ENCODE measurements at places on chromosomes 16 and 17. TPM values are rescaled to one million over a fixed set of nuclear protein-coding genes. Genes with fewer than 3 reads are reported as not detected.
A peak's percentile ranks its signal among the peaks of the same experiment; 100 is the strongest.

DNA sequence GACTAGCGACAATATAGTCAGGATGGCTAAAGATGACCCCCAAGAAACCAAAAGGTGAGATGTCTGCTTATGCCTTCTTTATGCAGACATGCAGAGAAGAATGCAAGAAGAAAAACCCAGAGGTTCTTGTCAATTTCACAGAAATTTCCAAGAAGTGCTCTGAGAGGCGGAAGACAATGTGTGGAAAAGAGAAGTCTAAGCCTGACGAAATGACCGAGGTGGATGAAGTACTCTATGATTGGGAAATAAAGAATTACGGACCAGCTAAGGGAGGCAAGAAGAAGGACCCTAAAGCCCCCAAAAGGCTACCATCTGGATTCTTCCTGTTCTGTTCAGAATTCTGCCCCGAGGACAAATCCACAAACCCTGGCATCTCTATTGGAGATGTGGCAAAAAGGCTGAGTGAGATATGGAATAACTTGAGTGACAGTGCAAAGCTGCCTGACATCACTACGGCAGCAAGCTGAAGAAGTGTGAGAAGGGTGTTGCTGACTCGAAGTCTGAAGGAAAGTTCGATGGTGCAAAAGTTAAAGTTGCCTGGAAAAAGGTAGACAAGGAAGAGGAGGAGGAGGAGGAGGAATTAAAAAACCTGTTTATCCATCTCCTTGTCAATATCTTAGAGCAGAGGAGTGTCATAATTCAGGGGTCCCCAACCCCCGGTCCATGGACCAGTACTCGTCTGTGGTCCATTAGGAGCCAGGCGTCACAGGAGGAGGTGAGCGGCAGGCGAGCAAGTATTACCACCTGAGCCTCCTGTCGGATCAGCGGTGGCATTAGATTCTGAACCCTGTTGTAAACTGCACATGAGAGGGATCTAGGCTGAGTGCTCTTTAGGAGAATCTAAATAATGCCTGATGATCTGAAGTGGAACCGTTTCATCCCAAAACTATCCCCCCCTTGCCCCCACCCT lies 25.1 kb upstream of the ADGRG1 start:
- DNase-seq: no peak
- no peaks in the 10 kb centered on the region for H3K36me3 ChIP-seq
- H3K27me3 ChIP-seq: no peaks in the 10 kb centered on the region
- peaks cover 3% of the 10 kb centered on the region for H3K4me1 ChIP-seq

GRCh38 chr16:31695667-31696066 lies 168.0 kb downstream of the AHSP start:
- no peaks in the 10 kb centered on the region for H3K36me3 ChIP-seq
- no peaks in the 10 kb centered on the region for H3K27me3 ChIP-seq
- no peak overlapping the region for H3K4me3 ChIP-seq
- DNase-seq: no peak
- no peak overlapping the region for H3K27ac ChIP-seq
- H3K4me1 ChIP-seq: peaks cover 7% of the 10 kb centered on the region

- no peak overlapping the region for H3K4me3 ChIP-seq
- H3K27ac ChIP-seq: no peak overlapping the region
- H3K36me3 ChIP-seq: peaks cover 8% of the 10 kb centered on the region
- H3K27me3 ChIP-seq: no peaks in the 10 kb centered on the region
Measured at GRCh38 chr16:81565321-81566028, 120.9 kb downstream of the CMIP start.

Gene CRYBA1
- not detected for total RNA-seq

DNA sequence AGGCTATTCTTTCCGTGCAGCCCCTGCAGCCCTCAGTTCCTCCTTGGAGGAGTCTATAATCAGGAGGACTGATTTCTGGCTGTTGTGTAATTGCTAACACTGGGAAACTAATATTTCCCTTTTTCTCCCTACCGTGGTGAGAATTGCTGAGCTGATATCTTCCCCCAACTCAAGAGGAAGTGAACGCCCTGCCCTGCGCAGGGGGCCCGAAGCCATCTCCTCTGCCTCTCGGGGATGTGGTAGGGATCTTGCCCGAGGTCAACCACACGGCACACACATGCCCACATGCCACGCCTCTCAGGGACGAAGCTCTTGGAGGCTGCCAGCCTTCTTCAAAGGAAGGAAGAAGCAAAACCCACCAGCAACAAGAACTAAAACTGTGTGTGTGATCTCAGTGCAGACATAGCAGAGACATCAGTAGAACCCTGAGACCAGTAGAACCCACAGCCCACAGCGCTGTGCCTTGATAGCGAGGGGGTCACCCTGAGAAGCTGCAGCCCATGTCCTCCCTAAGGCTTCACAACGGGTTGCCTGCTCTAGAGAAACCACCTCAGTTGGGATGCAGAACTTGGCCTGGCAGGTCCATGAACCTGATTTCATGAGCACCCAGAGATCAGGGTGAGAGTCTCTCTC lies 8.9 kb upstream of the ULK2 start:
- H3K27ac ChIP-seq: no peak overlapping the region
- H3K4me1 ChIP-seq: no peaks in the 10 kb centered on the region
- DNase-seq: no peak
- no peaks in the 10 kb centered on the region for H3K27me3 ChIP-seq

- no peak overlapping the region for H3K27ac ChIP-seq
- H3K4me1 ChIP-seq: no peaks in the 10 kb centered on the region
- no peak for DNase-seq
Measured at GRCh38 chr16:53357208-53357586, 77.1 kb upstream of the RBL2 start.

GRCh38 chr17:848402-848801 lies 66.2 kb downstream of the MRM3 start:
- H3K27ac ChIP-seq: peak overlapping the region; percentile 45
- DNase-seq: no peak
- H3K4me3 ChIP-seq: peak overlapping the region; percentile 4
- no peaks in the 10 kb centered on the region for H3K36me3 ChIP-seq
- H3K4me1 ChIP-seq: peaks cover 18% of the 10 kb centered on the region

Gene BFAR
- 40.4 TPM for total RNA-seq

DNA sequence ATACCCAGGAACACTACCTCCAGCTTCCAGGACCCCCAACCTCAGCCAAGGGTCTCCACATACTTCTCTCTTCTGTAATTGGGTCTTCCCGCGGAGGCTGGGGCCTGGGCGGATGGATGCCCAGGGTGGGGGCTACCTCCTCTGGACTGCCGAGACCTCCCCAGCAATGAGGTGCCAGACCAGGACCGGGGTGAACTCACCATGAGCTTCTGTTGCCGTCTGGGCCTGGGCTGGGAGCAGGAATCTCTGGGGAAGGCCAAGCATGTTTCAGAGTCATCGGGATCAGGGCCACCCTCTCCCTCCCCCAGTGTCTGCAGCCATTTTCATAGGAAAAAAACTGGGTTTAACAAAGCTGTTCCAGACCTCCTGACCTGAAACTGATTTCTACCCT lies 10.3 kb upstream of the BAHCC1 start:
- DNase-seq: no peak
- H3K4me3 ChIP-seq: no peak overlapping the region
- peaks cover 44% of the 10 kb centered on the region for H3K4me1 ChIP-seq

DNA sequence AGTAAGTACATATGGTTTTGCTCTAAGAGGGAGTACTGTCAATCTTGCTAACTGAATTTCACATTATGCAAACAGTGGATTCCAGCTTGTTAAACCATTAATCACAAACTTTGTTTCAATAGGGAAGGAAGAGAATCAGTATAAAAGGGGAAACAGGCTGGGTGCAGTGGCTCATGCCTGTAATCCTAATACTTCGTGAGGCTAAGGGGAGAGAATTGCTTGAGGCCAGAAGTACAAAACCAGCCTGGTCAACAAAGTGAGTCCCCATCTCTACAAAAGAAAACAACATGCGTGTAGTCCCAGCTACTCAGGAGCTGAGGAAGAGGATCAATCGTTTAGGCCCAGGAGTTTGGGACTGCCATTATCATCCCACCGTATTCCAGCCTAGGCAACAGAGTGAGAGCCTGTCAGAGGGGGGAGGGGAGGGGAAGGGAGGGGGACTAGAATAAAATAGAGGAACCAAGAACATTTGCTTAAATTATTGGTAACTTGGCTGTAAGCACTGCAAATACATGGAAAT lies 65.7 kb downstream of the FBXL20 start:
- H3K4me3 ChIP-seq: no peak overlapping the region
- no peaks in the 10 kb centered on the region for H3K27me3 ChIP-seq
- peak overlapping the region; percentile 16 for H3K27ac ChIP-seq
- DNase-seq: no peak
- no peaks in the 10 kb centered on the region for H3K36me3 ChIP-seq
- no peaks in the 10 kb centered on the region for H3K4me1 ChIP-seq

GRCh38 chr17:76164331-76164730 lies 23.3 kb upstream of the FOXJ1 start:
- no peaks in the 10 kb centered on the region for H3K27me3 ChIP-seq
- no peaks in the 10 kb centered on the region for H3K4me1 ChIP-seq
- no peak overlapping the region for H3K4me3 ChIP-seq
- H3K27ac ChIP-seq: no peak overlapping the region
- no peaks in the 10 kb centered on the region for H3K36me3 ChIP-seq
- no peak for DNase-seq

Gene SPNS3
- total RNA-seq: 0.27 TPM

DNA sequence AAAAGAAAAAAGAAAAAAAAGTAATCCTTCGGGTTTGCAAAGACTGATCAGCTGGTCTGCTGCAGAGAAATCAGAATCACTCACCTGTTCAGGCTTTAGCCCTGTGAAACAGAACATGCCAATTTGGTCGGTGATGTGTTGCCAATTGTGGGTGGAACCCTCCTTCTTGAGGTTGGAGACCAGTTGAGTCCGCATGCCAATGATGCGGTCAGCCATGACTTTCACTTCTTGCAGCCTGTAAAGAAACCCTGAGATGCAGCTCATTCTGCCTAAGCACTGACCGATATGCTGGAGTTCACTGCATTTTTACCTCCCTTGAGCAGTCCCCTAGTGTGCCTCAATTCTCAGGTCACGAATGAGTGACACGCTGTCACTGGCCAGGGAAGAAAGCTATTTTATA lies 24.8 kb upstream of the SLC38A7 start:
- no peaks in the 10 kb centered on the region for H3K27me3 ChIP-seq
- no peaks in the 10 kb centered on the region for H3K4me1 ChIP-seq
- H3K4me3 ChIP-seq: no peak overlapping the region
- DNase-seq: no peak
- H3K36me3 ChIP-seq: peaks cover 88% of the 10 kb centered on the region

GRCh38 chr16:349211-349610 lies 3.3 kb downstream of the AXIN1 start:
- H3K27me3 ChIP-seq: no peaks in the 10 kb centered on the region
- no peak overlapping the region for H3K4me3 ChIP-seq
- peaks cover 57% of the 10 kb centered on the region for H3K4me1 ChIP-seq
- H3K27ac ChIP-seq: no peak overlapping the region
- peaks cover 27% of the 10 kb centered on the region for H3K36me3 ChIP-seq
- no peak for DNase-seq

GRCh38 chr16:87320510-87321227 lies 3.5 kb upstream of the C16orf95 start:
- peaks cover 13% of the 10 kb centered on the region for H3K4me1 ChIP-seq
- H3K4me3 ChIP-seq: no peak overlapping the region
- no peaks in the 10 kb centered on the region for H3K27me3 ChIP-seq
- no peak for DNase-seq
- no peaks in the 10 kb centered on the region for H3K36me3 ChIP-seq

Gene NGFR
- 9.6 TPM for total RNA-seq

Gene NUP85
- total RNA-seq: 29.8 TPM

DNA sequence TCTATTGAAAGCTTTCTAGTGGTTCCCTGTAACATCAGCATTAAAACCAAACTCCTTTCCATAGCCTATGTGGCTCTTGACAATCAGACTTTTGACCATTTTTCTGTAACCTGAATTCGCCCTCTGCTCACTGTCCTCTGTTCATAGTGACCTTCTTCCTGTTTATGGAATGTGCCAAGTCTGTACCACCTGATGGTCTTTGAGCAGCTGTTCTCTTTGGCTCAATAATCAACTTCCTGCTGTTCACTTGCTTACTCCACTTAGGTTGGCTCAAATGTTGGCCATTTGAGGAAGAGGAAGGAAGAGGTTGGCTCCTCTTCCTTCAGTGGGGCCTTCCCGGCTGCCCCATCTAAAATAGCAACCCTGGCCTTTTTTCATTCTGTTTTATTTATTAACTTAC lies 251.5 kb downstream of the CA10 start:
- H3K27ac ChIP-seq: no peak overlapping the region
- H3K36me3 ChIP-seq: no peaks in the 10 kb centered on the region
- DNase-seq: no peak
- H3K4me3 ChIP-seq: no peak overlapping the region

DNA sequence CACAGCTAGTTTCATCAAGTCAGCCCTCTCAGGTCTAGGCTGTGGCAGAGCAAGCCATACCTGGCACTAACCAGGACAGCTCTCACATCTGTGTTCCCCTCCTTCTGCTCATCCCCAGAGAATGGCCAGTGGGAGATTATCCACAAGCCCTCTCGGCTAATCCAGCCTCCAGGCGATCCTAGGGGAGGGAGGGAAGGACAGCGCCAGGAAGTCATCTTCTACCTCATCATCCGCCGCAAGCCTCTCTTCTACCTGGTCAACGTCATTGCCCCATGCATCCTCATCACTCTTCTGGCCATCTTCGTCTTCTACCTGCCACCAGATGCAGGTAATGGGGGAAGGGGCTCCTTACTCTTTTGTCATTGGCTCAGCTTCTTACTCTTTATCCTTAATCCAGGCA lies 3.6 kb downstream of the CHRNB1 start:
- peaks cover 28% of the 10 kb centered on the region for H3K4me1 ChIP-seq
- peaks cover 50% of the 10 kb centered on the region for H3K27me3 ChIP-seq
- DNase-seq: no peak
- H3K27ac ChIP-seq: no peak overlapping the region
- H3K4me3 ChIP-seq: no peak overlapping the region
- H3K36me3 ChIP-seq: no peaks in the 10 kb centered on the region

DNA sequence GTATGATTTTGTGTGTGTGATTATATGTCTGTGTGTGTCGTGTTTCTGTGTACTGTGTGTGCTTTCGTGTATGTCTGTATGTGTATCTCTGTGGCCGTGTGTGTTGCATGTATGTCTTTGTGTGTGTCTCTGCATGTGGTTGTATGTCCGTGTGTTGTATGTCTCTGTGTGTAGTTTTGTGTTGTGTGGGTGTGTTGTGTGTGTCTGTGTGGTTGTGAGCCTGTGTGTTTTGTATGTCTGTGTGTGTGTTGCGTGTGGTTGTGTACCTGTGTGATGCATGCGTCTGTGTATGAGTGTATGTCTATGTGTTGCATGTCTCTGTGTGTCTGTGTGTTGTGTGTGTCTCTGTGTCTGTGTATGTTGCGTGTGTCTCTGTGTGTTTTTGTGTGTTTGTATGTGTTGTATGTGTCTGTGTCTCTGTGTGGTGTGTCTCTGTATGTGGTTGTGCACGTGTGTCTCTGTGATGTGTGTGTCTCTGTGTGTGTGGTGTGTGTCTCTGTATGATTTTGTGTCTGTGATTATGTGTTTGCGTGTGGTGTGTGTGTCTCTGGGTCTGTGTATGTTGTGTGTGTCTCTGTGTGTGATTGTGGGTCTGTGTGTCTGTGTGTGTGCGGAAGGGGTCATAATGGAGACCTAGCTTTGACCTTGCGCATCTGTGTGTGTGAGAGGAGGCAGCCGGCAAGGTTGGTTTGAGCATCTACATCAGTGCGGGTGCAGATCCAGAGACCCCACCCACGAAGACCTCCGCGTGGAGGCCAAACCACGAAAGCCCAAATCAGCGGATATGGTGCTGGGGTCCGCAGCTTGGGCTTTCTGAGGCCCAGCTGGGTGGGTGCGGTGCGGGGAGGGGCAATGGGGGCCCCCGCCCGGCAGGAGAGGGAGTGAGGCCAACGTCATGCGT lies 212.6 kb upstream of the GSE1 start:
- H3K27ac ChIP-seq: no peak overlapping the region
- no peaks in the 10 kb centered on the region for H3K36me3 ChIP-seq
- no peaks in the 10 kb centered on the region for H3K27me3 ChIP-seq
- no peak for DNase-seq
- H3K4me1 ChIP-seq: peaks cover 17% of the 10 kb centered on the region

- peak within 1 kb of the TSS; percentile 96 for H3K27ac ChIP-seq
- H3K4me1 ChIP-seq: peaks cover 44% of the 10 kb centered on the region
- DNase-seq: peak; percentile 68
Measured at GRCh38 chr16:79600638-79601091, at the start of gene MAF. MAF (minus strand) TSS chr16:79600737; CDS start chr16:79599902, 835 bp downstream.

Measured in esophagus squamous epithelium (tissue), 5 donors.